Astrocyte of the cerebellum (primary cell): ENCODE measurements at places on chromosomes 3 and 15.

- no peak for DNase-seq
Observed at GRCh38 chr3:184355261-184356040, 6.0 kb downstream of the CLCN2 start.

- no peak for DNase-seq
Observed at GRCh38 chr3:16401273-16401672, 112.2 kb downstream of the RFTN1 start.

- DNase-seq: no peak
Observed at GRCh38 chr15:55475842-55476241, 32.2 kb downstream of the DNAAF4 start.

DNA sequence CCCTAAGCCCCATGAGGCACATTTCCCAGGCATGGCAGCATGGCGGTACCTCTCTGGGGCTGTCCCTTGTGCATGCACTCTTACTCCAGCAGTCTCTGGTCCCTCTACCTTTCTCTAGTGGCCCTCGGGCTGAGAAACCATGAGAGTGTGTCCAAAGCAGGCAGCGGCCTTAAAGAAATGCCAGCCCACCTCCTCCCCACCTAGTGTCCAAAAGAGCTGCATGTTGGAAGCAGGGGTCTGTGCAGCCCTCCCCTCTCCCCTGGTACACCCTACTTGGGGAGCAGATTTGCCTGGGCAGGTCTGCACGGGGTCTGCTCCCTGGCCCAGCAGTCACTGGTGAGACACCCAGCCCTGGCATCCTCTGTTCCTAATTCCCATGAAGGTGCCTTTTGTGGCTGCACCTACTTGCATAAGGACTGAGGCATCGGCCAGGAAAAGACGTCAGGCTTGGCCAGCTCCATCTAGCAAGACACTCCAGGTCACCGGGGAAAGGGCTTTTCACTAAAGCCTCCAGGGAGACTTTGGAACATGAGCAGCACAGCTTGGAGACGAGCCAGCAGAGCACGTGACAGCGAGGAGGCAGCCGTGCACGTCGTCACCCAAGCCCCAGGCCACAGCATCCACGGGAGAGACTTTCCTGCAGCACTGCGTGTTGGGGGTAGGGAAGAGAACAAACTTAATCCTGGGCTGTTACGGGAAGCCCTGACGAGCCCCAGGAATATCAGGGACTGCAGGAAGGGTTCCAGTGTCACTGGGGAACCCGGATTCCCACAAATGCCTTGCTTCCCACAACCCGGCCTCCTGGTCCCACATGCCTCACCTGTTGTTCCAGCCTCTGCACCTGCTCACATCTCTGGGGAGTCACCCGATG lies 38.8 kb downstream of the TM2D3 start:
- DNase-seq: no peak

GRCh38 chr3:29557186-29557585 lies 276.3 kb downstream of the RBMS3 start:
- no peak for DNase-seq
